ENCODE measurements at places on chromosomes 7 and 10. TPM values are rescaled to one million over a fixed set of nuclear protein-coding genes. Genes with fewer than 3 reads are reported as not detected.

GRCh38 chr10:126143117-126143516 is 245.2 kb downstream of the ADAM12 start:
- DNase-seq = no peak

- peak; percentile 26 for DNase-seq
Observed at GRCh38 chr7:77734659-77735421, 38.6 kb downstream of the RSBN1L start.

DNA sequence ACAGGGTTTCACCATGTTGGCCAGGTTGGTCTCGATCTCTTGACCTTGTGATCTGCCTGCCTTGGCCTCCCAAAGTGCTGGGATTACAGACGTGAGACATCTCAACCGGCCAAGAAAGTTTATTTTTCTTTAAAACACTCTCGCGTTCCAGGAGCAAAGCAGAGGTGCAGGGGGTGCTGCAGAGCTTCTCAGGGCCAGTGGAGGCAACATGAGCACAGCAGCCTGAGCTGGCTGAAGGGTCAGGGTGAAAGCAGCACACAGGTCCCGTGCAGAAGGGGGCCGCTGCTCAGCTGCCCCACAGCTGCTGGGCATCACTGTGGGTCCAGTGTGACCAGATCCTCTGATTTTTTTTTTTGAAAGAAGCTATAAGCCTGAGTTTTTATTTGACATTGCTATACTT is 46.1 kb downstream of the EPHB4 start:
- DNase-seq = no peak

GRCh38 chr7:3732395-3733005 is 431.4 kb downstream of the SDK1 start:
- DNase-seq = no peak

DNA sequence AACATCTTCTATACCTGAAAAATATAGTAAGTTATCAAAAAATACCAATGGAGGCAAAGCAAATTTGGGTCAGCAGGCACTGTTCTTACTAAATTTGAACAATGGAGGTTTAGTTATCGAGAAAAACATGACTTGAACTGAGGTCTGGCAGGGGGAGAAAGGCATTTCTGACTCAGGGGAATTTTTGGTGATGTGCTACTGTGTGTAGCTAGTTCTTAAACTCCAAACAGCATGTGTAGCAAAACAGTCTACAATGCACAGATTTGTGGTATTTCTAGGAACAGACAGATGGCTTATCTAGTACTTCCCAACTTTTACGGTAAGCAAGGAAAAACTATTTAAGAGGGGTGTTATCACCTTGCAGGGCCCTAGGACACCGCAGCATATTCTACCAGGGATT is 311.6 kb upstream of the LRRN3 start:
- no peak for DNase-seq

LRRC27 gene
- 5.0 TPM for total RNA-seq

DNA sequence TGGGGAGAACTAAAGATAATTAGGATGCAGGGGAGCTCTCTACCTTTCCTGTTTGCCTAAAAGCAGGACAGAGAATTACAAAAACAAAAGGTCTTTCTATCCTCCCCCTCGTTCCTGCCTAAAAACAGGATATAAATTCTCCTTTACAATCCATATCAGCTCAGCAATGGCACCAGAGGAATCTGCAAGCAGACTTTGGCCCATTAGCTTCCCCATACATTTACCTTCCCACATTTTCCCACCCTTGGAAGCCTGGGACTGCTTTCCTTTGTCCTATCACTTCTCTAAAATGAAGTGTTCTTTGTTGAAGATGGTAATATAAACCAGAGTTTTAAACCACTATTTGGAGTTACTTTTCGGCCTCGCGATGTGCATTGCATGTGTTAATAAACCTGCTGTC is 15.5 kb downstream of the SHTN1 start:
- no peak for DNase-seq

DNA sequence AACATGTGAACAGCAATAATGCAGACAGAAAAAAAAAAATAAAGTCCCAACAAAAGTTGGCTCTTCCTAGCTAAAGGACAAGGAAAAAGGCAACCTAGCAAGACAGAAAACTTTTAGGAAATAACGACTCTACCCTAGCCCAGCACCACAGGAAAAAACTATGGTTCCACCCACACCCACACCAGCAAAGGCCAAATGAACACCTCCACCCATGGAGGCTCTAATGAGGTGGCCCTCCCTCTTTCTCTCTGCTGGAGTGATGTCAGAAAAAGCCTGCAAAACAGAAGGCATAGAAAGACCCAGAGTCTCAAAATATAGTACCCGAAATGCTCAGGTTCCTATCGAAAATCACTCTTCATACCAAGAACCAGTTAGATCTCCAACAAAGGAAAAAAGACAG is 28.4 kb downstream of the SYPL1 start:
- DNase-seq = no peak

TIAL1 gene
- 18.1 TPM for total RNA-seq

DNA sequence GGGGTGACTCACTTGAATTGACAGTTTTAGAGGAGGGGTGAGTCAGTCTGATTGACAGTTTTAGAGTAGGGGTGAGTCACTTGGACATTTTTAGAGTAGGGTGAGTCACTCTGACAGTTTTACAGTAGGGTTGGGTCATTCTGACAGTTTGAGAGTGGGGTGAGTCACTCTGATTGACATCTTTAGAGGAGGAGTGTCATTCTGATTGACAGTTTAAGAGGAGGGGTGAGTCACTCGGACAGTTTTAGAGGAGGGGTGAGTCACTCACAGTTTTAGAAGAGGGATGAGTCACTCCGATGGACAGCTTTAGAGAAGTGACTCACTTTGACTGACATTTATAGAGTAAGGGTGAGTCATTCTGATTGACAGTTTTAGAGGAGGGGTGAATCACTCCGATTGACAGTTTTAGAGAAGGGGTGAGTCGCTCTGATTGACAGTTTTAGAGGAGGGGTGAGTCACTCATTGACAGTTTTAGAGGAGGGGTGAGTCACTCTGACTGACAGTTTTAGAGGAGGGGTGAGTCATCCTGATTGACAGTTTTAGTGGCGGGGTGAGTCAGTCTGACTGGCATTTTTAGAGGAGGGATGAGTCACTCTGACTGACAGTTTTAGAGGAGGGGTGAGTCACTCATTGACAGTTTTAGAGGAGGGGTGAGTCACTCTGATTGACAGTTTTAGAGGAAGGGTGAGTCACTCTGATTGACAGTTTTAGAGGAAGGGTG is 595.9 kb downstream of the DNAJB6 start:
- DNase-seq = no peak

- peak; percentile 29 for DNase-seq
Observed at GRCh38 chr10:88245974-88246511, 337.1 kb downstream of the RNLS start.

CFAP43 gene
- under 0.01 TPM for total RNA-seq

DNA sequence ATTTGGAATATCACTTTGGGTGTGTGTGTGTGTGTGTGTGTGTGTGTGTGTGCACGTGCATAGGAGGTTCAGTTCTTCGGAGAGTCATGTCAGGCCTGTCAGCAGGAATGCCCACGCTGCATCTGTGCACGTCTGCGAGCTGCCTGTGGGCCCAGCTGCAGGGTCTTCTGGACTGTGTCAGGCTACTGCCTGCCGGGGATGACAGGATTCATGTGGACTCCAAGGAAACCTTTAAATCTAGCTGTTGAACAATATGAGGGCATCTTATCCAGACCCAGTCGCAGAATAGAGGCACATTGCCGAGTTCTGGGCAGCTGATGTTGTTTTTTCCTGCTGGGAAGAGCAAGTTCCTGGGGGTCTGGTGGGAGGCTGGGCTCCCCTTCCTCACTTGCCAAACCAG is 19.0 kb downstream of the AQP1 start:
- no peak for DNase-seq

DNA sequence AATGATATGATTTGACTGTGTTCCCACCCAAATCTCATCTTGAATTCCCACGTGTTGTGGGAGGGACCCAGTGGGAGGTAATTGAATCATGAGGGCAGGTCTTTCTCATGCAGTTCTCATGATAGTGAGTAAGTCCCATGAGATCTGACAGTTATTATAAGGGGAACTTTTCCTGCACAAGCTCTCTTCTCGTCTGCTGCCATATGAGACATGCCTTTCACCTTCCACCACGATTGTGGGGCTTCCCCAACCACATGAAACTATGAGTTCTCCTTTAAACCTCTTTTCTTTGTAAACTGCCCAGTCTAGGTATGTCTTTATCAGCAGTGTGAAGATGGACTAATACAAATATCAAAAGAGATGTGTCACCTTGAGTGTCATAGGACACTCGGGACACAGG is 502.7 kb upstream of the PODXL start:
- DNase-seq = no peak

- DNase-seq = no peak
Observed at GRCh38 chr7:44961844-44962482, 16.9 kb downstream of the MYO1G start.

- no peak for DNase-seq
Observed at GRCh38 chr7:74599244-74599643, 58.3 kb upstream of the GTF2I start.

GRCh38 chr7:116672596-116673456 is 830 bp downstream of the MET start:
- DNase-seq = peak; percentile 52

- DNase-seq = no peak
Observed at GRCh38 chr7:41785265-41785664, 82.4 kb upstream of the INHBA start.

PRPS1L1 gene
- not detected for total RNA-seq

DNA sequence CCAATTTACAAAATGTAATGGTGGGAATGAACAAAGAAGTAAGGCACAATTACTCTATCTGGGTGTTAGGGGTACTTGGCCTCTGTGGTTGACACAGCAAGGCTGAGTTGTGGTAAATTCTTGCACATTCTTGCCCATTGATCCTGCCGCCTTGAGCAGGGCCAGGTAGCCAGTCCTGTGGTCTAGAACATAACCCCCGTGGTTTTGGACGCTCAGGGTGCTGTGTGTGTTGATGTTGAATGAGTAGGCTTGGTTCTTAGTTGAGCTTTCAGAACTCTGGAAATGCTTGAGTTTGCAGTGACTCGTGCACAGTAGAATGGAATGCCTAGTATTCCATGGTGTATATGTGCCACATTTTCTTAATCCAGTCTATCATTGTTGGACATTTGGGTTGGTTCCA is 42.3 kb upstream of the CDHR3 start:
- no peak for DNase-seq

HPS6 gene
- total RNA-seq = 22.7 TPM

GRCh38 chr7:83119026-83119382 is 43.7 kb downstream of the PCLO start:
- no peak for DNase-seq

TAS2R3 gene
- total RNA-seq = 0.44 TPM

CTAGE8 gene
- total RNA-seq = not detected

GRCh38 chr10:8245814-8246142 is 191.3 kb downstream of the GATA3 start:
- no peak for DNase-seq

DNA sequence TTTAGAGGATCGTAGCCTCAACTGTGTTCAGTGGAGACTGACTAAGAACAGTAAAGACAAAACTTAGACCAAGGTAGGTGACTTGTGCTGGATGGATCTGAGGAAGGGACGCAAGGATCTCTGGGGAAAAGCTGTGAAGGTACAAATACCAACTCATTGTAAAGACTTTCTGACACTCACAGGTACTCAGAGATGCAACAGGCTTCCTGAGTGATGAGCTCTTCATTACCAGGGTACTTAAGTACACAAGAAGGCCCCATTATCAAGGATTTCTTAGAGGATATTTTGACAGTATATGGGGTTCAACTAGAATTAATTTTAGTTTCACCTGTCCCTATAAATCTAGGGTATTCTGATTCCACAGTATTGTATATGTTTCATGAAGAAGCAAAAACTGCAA is 440.7 kb downstream of the PLXDC2 start:
- DNase-seq = no peak

DNA sequence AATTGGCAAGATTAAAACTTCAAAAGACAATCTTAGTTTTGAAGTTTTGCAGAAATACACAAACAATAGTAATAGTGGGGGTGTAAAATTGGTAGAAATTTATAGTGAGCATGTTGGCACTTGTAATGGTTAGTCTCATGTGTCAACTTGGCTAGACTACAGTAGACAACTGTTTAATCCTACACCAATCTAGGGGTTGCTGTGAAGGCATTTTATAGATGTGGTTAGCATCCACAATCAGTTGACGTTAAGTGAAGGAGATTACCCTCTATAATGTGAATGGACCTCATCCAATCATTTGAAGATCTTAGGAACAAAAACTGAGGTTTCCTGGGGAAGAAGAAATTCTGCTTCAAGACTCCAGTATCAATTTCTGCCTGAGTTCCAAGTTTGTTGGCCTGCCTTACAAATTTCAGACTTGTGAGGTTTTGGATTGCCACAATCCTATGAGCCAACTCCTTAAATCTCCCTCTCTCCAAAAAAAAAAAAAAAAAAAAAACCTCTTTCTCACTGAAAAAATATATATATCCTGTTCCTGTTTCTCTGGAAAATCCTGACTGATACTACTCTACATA is 531.6 kb upstream of the IGFBP3 start:
- no peak for DNase-seq

BLNK gene
- not detected for total RNA-seq

All from lung microvascular endothelial cell (primary cell).